Hepatic stellate cell (primary cell): ENCODE measurements at places on chromosomes 2 and 18.

DNA sequence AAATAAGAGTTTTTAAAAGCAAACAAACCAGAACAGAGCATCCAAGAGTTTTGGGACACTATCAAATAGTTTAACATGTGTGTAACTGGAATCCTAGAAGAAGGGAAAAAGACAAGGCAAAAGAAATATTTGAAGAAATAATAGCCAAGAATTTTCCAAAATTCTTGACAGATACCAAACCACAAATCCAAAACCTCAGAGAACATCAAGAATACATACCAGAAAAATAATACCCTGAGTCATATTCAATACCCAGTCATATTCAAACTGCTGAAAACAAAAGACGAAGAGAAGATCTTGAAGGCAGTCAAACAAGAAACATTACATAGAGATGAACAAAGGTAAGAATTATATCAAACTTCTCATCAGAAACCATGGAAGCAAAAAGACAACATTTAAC, 22.9 kb downstream of the INO80C start:
- no peak for DNase-seq

GRCh38 chr18:58139459-58140386, 95.7 kb downstream of the NEDD4L start:
- no peak for DNase-seq

DNA sequence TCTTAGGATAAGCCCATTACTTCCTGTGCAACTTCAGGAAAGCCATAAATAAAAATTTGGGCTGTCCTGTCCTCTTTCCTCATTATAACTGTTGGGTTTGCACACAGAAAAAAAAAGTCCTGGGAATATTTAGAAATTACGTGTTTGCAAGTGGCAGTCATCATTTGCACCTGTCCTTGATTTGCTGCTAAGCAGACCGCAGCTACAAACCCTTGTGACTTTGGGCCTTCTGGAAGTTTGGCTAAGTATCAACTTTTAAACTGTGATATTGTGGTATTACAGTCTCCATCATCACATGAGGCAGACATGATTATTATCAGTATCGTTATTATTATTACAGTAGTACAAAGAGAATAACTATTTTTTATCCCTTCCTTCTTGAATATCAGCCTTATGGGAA, 260.7 kb upstream of the SESTD1 start:
- DNase-seq: no peak

DNA sequence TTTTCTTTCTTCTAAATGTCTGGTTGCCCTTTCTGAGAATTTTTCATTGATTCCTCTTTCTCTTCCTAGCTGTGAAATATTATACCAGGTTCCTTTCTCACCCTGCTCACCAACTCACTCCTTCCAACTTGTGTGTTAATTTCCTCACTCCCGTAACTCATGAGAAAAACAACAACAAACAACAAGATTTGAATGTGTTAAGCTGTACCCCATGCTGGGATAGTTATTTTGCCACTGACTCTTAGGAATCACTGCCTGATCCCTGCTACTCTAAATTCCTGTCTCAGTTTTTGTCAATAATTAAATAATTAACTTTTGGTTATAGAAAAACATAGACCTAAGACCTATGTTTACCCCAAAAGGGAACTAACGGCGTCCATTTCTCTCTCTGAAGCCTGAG, 242.7 kb downstream of the DPP10 start:
- DNase-seq: no peak

DNA sequence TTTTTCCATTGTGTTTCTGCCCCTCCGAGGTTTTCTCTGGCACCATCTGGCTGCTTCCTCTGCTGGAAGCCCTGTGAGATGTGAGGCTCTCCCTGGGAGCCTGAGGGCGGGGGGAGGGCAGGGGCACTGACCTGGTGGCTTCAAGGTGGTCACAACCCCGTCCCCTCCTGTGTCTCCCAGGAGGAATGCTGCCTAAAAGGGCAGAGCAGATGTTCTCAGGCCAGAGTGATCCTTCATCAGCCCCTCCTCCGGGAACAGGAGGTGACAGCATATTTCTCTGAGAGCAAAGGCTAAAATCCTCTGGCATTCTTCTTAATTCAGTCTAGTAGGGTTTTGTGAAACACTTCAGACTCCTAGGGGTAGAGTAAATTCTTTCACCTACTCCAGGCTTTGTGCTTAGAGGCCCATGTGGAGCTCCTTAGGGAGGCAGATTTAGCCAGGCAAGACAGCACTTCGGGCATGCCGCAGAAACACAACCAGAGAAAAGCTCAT, 18.3 kb upstream of the GREB1 start:
- no peak for DNase-seq

DNA sequence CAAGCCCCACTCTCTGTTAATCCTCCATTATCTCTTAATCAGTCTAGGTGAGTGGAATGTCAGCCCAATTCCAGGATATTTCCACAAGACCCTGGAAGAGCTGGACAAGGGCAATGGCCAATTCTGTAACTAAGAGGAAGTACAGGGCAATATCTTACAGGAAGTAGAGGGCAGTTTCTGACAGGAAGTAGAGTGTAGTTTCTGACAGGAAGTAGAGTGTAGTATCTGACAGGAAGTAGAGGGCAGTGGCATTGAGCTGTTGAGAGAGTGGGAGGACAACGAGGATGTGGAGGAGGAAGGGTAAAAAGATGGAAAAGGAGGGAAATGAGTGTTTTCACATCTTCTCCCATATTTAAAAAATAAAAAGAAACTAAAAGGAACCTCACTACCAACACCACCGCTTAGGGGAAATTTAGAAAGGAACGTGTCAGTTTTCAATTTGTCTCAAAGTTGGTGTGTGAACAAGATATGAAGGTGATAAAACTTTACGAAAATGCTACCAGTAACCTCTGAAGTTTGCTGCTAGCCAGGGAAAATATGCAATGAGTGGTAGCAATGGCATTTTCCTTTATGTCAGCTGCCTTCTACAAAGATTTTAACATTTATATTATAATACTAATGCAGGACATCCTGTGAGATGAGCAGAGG, 430.9 kb upstream of the HNRNPA3 start:
- DNase-seq: no peak

GRCh38 chr2:195574312-195574711, 82.7 kb upstream of the SLC39A10 start:
- no peak for DNase-seq
